Stimulated activated CD8-positive, alpha-beta memory T cell treated with anti-CD3 and anti-CD28 coated beads, Interleukin-4, amount 100 ng/mL, for 1 hour (primary cell): ENCODE measurements at places on chromosomes 7 and 10.

DNA sequence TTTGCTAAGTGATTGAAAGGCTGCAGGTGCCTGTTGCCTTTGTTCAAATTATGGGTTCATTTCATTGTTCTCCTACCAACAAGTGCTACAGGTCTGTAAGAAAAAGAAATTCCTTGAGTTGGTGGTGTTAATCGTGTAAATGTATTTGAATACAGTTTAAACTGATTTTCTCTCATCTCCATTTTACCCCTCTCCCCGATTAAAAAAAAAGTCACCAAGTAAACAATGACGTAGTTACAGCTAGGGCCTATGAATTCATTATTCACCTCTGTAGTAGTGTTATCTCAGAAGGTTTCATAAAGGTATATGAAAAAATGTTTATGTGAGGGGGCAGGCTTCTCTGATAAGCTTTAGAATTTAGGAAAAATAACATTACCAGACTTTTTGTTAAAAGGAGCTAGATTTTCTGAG, 1.1 kb downstream of the REEP3 start:
- DNase-seq, result no peak

DNA sequence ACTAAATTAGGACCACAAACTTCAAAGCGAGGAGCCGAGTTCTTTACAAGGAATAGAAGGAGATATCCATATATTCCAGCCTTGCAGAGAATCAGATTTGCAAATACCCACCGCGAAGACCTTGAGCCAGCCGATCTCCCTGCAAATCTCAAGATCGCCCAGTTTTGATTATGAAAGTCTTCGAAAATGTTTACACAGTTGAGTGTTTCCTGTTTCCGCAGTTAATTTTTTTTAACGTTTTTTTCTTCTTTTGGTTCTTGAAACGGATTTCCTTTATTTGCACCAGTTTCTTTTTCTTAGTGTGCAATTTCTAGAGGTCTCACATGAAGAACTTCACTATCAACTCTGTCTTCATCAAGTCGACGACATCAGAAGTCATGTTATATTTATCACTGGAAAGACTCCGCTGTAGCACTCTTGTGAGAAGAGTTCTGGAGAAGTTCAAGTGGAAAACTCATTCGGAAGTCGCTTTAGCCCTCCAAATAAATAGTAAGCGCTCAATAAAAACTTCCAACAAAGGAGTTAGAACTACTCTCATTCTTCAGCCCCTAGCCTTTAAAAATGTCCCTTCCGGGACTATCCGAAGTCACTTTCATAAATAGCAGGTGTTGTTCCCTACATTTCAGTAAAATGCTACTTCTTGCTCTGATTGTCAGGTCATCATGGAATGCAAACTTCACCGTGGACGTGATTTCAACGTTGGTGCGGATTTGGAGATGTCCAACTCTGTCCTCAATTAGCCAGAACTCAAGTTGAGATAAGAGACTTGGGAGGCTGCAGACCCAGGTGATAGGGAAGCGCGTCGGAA, 11.9 kb upstream of the SPAG6 start:
- DNase-seq, result no peak

GRCh38 chr10:62911210-62911963, 95.2 kb upstream of the EGR2 start:
- DNase-seq, result no peak

DNA sequence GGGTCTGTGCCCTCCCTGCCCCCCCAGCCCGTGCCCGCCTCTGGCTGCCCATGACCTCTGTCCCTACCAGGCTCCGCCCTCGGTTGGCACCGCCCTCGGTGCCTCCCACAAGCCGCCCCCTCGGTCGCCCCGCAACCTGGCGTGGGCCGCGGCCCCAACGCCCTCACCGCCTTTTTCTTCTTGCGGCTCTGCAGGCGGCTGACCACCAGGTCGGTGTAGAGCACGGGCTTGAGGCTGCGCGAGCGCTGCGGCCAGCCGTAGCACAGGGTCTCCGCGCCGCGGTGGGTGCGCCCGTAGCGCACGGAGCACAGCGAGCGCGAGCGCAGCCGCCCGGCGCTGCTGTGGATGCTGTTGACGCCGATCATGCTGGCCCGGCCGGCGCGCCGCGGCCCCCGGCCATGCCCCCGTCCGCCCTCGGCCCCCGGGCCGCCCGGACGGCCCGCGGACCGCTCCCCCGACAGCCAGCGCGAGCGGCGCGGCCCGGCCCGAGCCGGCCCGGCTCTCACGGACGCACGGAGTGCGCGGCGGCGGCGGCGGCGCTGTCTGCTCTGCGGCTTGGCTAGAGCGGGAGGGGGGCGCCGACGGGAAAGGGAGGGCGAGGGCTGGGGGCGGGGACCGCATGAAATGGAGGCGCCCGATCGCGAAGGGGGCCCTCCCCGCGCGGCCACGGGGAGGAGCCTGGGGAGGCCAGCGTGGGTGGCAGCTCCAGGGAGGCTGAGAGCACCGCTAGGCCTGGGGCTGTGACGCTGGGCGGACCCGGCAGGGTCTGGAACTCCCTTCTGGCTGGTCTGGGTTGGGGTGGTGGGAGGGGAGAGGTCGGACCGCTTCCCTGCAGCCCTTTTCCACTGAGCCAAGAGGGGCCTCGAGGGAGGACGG, 9.6 kb downstream of the PSD start:
- DNase-seq, result peak; percentile 52

DNA sequence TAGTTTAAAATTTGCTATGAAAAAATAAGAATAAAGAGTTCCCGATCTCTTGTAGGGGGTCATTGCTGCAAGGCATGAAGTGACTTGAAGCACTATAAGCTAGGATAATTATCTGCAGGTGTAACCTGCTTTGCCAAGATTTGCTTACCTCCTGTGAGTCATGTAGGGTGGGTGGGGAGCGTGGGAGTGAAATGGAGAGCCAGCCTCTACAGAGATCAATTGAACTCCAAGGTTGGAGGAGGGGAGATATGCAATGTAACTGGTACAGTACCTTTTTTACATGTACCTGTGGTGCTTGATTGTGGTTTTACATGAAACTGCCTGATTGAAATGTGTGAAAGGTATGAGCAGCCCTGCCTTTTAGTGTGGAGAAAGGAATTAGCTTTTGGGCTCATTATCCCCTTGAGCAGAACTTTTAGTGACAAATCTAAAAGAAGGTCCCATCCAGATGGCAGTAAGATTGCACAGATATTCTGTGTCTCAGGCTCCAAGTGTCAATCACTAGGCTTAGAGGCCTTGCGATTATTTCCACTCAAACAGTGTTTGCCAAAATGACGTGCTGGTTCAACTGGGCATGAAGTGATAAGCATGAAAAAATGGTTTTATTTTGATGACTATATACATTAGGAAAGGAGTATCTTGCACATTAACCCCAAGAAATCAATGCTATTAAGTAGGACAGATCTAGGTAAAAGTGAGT, 138.6 kb upstream of the GRB10 start:
- DNase-seq, result no peak

- no peak for DNase-seq
Measured at GRCh38 chr7:13457790-13458189, 531.7 kb downstream of the ETV1 start.

- no peak for DNase-seq
Measured at GRCh38 chr7:129391546-129392171, 42.6 kb upstream of the STRIP2 start.

- no peak for DNase-seq
Measured at GRCh38 chr7:4707217-4707741, 25.2 kb downstream of the FOXK1 start.

- DNase-seq, result no peak
Measured at GRCh38 chr7:16421333-16422102, at the start of gene CRPPA. Gene CRPPA (minus strand): TSS chr7:16421538. CDS start chr7:16421322, 216 bp downstream.

DNA sequence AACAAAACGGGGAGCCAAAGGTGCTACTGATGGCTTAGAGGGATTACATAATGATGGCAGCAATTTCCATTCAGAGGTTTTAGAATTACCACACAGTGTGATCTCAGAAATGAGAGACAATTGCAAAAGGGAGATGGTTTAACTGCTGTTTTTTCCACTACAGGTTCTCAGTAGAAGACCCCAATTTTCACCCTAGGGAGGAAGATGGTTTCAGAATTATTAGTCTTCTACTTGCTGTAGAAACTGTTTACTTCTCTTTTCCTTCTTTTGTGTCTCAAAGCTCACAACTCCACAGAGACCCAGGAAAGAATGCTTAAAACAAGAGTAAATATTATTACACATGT, 226.5 kb downstream of the INHBA start:
- DNase-seq, result no peak

DNA sequence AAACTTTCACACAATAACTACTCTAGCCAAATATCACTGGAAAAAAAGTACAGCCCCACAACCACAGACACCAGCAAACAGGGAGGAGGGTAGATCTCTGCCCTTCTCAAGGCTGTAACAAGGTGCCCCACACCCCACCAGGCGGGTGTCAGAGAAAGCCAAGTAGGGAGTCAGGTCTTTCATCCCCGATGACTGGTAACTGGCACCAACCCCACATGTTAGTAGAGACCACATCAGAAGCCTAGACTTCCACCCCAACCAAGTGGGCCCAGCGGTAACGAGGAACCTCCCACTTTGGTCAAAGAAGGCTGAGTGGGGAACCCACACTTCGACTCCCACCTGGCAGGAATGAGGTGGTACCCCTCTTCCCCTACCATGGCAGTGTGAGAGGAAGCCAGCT, 16.4 kb upstream of the RUFY2 start:
- DNase-seq, result no peak
